Forelimb muscle (tissue), 1 donor: ENCODE measurements at places on chromosomes 7 and 10.

DNA sequence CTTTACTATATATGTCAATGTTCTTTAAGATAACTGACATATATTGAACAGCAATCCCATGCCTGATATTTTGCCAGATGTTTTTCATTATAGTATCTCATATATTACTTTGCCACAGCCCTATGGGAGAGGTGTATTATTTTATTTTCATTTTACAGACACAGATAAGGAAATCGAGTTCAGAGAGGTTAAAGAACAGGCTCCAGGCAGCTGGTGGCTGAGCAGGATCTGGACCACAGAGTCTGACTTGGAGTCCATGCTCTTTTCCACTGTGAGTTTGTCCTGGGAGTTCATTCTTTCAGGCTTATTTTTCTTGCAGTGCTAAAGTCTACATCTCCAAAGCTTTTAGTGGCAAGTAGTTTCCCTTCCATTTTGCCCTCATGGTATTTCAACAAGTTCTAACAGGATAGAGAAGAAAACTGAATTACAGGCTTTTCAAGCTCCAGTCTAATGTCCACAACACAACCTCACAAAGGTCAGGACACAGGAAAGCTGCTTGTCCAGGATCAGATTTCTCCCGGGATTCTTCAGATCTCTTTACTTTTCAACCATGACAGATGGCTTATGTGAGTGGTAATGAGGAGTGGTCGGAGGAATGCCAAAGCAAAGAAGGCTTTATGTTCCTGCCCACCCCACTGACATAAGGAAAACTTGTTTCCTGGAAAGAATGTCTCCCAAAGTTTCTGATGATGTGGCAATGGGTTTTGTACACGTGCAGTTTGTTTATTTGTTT, 13.1 kb upstream of the SLC35B4 start:
- no peak for DNase-seq

DNA sequence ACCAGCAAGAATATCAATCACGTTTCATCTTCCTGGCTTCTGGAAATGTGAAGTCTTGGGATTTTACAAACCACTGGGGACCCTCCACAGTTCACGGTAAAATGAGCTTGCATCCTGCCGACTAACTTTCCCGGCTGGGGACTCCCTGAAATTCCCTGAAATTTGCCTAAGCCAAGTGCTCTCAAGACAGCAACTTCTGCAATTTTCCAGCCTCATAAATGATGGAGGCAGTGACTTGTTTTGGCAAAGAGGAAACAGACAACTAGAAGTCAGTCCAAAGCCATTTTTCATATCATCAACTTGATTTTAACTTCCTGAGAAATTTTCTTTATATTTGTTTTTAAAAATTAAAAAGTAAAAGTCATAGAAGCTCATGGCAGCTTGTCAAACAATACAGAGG, 212.3 kb downstream of the FANK1 start:
- DNase-seq = peak; percentile 78

DNA sequence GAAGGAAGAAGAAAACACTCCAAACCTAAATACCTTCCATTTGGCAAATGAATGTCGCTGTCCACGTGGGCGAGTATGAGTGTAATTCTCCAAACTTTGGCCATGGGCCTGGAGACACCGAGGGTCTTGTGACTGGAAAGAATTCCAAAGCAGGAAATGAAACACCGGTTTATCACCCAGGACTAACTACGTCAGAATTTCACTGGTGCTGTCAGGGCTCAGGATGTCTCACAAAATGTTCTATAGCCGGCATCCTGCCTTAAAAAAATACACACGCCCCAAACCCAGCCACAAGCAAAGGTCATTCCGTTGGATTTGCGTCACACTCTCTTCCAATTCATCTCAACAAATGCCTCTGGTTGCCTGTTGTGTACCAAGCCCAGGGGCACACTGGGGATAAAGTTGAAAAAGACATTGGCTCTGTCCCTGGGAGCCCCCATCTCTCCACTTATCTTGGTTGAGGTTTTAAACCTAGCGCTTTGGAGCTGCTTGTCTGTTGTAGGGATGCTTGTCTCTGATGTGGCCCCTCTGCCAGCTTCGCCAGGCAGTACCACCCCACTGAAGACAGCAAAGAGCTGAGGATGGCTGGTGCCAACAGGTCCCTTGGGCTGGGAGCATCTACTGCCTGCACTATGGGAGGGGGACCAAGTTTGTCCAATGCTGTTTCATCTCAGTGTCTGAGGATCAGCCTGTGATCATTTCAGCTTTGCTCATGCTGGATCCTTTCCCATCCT, 31.2 kb downstream of the GSTO2 start:
- no peak for DNase-seq

GRCh38 chr7:112199035-112199655, 7.1 kb downstream of the DOCK4 start:
- DNase-seq = no peak

GRCh38 chr10:111984057-111984456, 199.5 kb downstream of the GPAM start:
- DNase-seq = no peak

DNA sequence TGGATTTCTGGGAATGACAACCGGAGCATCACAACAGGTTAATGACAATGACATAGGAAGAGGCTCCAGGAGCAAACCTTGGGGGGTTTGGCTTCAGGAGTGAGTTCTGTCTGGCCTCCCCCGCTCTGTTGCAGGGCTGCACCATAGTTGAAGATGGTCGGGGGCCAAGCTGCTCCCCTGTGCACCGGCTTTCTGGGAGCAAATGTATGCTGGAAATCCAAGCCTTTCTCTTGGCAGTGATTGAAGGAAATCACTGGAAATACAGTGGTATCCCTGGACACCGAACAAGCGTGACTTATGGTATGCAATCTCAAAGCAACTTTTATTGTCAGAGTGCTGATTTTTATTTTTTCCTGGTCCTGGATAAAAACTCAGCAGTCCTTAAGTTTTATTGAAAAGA, 251.9 kb upstream of the ZNF32 start:
- no peak for DNase-seq

DNA sequence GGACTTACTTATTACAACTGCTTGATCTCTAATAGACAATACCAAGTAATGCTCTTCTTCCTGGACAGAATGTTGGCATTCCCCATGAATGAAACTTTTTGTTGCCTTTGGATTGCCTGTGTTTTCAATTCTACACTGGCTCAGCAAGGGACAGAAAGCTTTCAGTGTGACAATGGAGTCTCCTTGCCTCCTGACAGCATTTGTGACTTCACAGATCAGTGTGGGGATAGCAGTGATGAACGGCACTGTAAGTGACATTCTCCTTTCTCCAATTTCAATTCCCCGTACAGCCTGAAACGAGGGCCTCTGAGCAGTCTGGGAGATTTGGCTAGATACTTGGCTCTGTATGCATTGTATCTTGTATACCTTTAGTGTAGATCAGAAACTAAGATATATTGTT, 290 bp downstream of the MALRD1 start:
- DNase-seq = no peak

- no peak for DNase-seq
Observed at GRCh38 chr10:3813986-3814837, 29.2 kb upstream of the KLF6 start.

- no peak for DNase-seq
Observed at GRCh38 chr10:132418527-132419416, 21.8 kb downstream of the PWWP2B start.

- DNase-seq = no peak
Observed at GRCh38 chr10:95284807-95285206, 6.0 kb downstream of the PDLIM1 start.

DNA sequence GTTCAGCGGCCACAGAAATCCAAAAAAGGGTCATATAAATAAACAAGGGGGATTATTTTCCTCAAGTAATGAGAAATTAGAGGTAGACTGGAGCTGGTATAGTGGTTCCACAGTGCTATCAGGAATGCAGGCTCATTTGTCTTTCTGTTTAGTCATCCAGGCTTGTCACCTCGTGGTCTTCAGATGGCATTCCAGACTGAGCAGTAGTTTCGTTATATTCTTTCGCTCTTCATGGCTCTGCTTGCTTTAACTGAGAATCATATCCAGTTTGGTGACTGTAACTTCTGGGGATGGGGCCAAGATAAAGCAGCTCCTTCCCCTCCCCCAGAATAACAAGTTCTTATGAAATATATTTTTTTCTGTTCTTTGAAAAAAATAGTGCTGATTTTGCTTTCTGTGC, 9.5 kb downstream of the ANKIB1 start:
- DNase-seq = no peak

GRCh38 chr10:30819341-30820181, 190.0 kb upstream of the LYZL2 start:
- DNase-seq = no peak

DNA sequence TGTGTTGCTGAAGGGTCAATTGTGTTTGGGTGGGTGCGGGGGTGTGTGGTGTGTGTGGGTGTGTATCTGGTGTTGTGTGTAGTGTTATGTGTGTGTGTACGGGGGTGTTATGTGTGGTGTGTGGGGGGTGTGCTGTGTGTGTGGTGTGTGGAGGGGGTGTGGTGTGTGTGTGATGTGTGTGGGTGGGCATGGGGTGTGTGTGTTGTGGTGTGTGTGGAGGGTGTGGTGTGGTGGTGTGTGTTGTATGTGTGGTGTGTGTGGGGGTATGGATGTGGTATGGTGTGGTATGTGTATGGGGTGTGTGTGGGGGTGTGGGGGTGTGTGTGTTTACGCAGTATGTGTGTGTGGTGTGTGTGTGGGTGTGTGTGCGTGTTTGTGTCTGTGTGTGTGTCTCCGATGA, 110.8 kb downstream of the ZNF22 start:
- no peak for DNase-seq

DNA sequence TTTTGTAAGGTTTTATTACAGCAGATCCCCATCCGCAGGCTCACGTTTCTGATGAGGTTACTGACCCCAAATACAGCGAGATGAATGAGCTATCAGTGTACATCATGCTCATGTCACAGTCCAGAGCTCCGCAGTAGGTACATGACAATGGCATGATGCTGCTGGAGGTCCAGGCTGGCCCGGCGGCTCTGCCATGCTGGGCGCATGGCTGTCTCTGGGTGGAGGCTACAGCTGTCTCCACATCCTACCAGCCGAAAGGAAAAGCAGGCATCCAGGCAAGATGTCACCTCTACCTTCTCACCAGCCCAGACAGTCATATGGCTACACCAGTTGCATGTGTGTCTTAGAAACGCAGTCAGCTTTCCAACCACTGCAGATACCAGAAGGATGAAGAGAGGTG, 90.9 kb upstream of the RNF32 start:
- DNase-seq = no peak

DNA sequence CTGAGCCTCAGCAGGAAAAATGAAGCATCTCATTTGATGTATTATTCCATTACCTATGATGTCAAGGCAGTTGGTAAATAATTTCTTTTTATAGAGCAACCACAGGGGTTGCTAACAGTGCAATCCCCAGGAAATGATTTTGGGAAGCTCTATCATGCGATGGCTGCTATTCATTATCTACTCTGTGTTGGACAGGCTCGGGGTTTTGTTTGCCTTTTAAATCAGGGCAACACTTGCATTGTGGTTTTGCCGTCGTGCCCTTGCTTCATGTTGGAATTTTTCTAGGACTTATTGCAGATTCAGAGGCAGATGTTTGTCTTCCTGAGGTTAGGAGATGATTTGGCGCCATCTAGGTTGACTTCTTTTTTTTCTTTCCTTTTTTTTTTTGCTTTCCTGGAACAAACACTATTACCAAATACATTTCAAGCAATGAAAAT, 128.4 kb downstream of the BICC1 start:
- no peak for DNase-seq

DNA sequence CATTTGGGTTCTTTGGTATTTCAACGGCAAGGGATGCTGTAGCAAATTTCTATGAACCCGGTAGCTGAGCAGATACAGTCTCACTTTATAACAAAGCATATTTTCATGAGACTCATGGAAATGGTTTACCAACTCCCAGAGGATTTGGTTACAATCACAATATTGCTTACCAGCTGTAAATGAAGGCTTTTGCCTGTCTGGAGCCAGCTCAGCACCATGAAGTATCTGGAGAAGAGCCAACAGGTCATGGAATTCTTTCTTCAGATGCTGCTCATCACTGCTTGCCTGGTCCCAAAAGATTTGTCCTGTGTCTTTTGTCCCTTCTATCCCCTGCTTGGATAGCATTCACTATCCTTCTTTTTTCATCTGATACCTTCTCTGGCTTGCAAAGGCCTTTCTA, 316.9 kb upstream of the PHYHIPL start:
- DNase-seq = no peak

DNA sequence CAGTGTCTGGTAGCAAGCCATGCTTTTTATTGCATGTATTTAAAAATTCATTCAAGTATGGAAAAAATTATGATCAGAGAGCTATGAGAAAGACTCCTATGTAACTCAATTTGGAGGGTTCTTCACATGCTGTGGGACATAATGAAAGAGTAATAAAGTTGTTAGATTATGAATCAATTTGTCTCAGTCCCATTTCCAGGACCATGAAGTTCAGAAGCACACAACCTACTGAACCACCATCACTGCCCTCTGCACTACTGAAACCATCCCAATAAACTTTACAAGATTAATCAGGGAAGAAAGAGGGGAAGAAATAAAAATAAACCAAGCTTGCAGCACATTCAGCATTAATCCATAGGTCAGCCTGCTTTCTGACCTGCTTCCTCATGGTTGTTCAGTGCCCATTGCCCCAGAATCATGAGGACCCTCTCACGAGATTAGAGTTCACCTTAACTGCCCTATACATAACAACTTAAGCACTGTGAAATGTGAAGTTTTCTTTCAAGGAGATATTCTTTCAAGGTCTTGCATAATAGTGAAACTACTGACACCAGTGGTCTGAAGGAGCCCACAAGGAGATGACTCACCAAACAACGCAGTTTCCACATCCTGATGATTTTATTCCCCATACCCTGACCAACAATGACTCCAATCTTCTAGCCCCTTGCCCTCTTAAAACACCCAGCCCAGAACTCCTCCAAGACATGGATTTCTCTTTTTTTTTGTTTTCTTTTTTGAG, 171.5 kb upstream of the ADCY1 start:
- DNase-seq = no peak

DNA sequence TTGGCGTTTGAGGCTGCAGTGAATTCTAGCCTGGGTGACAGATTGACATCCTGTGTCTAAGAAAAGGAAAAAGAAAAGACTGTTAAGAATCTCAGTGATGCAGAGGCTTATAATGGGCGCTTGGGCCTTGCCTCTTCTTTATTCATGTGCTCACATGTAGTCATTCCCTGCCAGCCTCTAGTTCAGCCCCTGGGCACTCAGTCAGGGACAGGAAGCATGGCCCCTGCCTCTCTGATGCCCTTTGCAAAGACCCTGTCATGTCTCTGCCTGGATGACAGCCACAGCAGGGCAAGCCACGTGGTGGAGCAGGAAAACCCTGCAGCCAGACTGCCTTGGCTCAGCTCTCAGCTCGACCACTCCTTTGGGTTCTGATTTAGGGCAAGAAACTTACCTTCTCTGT, 368.9 kb downstream of the RPS24 start:
- DNase-seq = no peak

- DNase-seq = no peak
Observed at GRCh38 chr10:117132751-117133231, 5.3 kb downstream of the VAX1 start.

- no peak for DNase-seq
Observed at GRCh38 chr7:1663223-1663622, 6.9 kb upstream of the ELFN1 start.

DNA sequence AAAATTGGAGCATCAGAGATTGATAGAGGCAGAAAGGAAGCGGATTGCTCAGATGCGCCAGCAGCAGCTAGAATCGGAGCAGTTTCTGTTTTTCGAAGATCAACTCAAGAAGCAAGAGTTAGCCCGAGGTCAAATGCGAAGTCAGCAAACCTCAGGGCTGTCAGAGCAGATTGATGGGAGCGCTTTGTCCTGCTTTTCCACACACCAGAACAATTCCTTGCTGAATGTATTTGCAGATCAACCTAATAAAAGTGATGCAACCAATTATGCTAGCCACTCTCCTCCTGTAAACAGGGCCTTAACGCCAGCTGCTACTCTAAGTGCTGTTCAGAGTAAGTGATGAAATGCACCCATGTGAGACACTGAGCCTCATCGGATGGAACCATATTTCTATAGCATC, 33.1 kb downstream of the STAMBPL1 start:
- no peak for DNase-seq
